ENCODE measurements at places on chromosomes 11 and 22.

DNA sequence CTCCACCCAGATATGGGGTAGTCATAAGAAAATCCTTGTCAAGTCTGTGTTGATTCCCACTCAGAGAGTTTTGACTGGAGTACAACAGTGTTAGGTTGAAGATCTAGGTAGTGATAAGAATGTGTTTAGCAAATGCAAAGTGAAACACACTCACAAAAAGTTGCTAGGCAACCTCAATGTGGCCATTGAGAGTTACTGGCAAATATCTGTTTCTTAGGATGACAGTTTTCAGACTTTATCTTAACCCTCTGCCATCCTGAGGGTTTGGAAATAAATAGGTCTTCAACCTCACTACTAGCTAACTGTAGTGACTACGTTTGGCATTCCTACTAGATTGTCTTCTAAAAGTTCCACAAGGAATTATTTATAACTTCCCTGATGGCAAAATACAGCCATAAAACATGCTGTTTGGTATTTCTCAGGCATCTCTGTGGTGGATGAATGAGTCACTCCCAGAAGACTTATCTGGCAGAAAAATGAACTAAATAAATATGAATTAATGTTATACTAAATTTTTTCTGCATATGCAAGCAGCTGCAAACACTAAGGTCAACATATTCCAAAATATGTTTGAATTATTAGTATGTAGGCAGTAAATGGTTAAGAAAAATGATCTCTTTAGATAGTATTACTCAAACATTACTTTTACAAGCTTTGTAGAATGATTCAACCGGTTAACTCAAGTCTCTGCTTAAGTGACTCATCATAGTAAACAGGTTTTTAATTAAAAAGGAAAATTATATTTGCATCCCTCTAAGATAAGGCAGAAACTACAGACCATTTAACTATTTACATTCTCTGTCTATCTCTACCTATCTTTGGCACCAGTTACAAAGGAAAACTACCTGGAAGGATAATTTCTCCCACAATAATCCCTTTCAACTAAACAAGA is 17.1 kb upstream of the SYTL2 start:
- DNase-seq = no peak

DNA sequence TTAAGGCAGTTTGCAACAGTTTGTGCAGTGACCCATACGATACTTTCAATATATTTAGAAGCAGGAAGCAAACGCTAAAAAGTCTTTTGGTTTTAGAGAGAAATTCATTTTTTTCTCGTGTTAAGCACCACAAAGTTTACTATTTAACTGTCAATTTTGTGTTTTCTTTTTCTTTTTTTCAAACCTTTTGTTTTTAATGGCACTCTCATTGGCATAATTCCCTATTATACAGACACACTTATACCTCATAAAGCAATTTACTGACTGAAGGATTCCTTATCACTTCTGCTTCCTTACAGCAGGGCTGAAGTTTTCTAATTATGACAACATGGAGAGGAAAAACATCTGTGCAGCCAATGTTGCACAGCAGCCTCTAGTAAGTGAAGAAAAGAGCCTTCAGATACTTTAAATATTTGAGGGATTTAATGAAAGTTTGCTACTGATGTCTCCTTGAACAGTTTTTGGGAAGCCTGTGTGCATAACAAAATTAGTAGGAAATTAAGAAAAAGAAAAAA is 2191.2 kb downstream of the LRRC4C start:
- DNase-seq = no peak

GRCh38 chr11:36023922-36024321 is 80.1 kb downstream of the LDLRAD3 start:
- no peak for DNase-seq

GRCh38 chr22:30792456-30792855 is 97.8 kb downstream of the OSBP2 start:
- DNase-seq = no peak

DNA sequence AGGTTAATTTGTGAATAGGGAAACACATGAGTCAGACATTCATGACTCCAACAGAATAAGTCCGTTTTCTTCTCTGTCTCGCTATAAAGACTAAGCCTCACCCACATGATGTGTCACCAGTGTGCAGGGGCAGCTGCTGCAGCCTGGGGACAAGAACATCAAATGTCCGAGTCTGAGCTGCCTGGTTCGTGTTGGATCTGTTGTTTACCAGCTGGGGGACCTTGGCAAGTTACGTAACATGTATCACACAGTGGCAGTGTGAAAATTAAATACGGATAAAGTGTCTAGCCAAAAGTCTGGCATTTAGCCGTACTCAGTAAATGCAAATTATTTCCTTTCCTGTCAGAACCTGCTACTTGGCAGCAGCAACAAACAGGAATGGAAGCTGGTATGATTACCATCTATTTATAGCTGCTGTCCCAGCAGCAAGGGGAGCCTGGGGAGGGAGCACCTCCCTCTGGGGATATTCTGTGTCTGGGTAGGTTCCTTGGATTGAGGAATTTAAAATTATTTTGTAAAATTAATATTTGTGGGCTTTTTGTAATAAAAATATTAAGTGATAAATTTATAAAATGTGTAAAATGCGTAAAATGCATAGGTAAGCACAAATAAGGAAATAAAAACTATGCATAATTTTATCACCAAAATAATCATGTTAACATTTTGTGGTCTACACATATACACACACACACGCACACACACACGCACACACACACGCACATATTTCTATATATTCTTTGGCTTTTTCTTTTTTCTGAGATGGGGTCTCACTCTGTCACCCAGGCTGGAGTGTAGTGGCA is 1.3 kb upstream of the CLDN25 start:
- DNase-seq = no peak

DNA sequence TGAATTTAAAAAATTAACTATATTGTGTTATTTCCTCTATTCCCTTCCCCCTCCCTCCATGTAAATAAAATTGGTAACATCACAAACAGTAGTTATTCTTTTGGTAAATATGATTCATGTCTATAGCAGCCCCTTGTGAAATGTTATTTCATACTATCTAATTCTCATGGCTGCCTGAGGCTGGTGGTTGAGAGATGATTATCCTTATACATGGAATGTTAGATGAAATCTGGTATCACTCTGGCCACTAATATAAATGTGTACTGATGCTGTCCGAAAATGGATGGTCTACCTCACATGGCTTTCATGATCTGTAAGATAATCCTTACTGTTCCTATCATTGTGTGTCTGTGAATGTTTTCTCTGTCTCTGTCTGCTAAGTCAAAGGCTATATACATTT is 25.0 kb upstream of the EXPH5 start:
- DNase-seq = no peak

- DNase-seq = no peak
These were observed 89.1 kb upstream of the FIBIN start for GRCh38 chr11:26904801-26905200.

- no peak for DNase-seq
These were observed 9.1 kb upstream of the CCDC179 start for GRCh38 chr11:22869325-22869724.

- DNase-seq = no peak
These were observed 3.6 kb upstream of the GAS2L1 start for GRCh38 chr22:29302681-29303465.

DNA sequence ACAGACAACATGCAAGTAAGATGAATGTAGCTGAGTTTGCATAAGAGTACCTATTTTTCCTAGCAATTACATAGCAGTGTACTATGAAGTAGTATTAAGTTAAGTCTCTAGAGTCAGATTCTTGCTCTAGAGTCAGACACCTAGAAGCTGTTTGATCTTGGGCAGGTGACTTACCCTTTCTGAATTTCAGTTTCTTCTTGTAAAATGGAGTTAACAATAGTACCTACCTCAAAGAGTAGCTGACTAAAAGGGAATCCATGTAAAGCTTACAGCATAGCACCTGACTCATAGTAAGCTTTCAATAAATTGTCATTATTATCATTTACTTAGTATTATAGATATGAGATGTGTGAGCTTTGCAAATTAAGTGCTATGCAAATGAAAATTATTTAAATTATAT is 47.8 kb upstream of the PTPRJ start:
- DNase-seq = peak; percentile 47

DNA sequence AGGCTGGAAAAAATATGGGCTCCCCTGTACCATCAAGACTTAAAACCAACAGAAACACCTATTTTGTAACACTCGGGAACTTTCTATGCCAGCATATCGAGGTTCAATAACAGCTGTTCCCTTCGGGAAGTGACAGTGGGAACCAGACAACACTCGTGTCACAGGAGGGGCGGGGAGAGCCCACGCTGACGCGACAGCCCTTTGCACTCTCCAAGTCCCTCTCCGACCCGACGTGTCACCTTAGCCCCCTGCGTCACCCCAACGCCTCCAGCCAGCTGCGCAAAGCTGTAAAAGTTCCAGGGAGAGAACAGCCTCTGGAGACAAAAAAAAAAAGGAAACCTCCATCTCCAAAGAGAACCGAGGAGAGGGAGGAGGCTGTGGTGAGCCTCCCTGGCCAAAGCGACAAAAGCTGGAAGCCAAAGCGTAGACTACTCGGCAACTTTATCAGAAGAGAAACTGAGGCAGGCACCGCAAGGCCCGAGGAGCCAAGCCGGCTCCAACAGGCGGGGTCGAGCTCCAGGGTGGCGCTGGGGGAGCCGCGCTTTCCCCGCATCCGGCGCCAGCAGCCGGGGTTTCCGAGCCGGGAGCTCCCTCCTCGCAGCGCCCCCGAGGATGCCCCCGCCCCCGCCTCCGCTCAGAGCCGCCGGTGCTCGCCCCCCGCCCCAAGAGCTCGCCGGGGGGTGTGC is 751 bp downstream of the ARFGAP3 start:
- DNase-seq = peak; percentile 57

GRCh38 chr22:35299217-35299672 is 449 bp upstream of the TOM1 start:
- DNase-seq = no peak

DNA sequence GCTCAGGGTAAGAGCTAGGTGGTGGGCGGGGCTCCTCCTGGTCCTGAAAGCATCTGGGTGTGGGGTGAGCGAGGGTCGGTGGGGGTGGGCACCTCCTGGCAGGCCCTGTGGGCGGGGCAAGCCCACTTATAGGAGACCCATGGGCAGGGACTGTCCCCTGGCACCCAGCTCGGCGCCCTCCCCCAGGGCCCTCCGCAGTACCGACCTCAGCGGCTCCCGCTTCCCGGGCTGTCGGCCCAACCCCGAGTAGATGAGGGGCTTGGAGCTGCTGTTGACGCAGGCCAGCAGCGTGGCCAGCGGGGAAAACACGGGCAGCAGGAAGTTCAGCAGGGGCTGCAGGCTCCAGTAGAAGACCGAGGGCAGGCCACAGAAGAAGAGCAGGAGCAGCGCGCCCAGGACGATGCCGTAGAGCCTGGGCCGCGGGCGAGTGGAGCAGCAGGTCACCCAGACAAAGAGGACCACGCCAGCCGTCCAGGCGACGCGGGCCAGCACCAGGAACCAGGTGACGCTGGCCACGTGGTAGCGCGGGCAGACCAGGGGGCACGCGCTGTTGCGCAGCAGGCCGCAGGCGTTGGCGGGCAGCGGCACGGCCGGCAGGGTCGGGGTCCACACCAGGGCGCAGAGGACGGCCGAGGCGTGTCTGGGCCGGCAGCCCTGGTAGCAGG is 663 bp downstream of the MRGPRG start:
- no peak for DNase-seq

- DNase-seq = no peak
These were observed 5.7 kb downstream of the DNAL4 start for GRCh38 chr22:38788021-38788816.

GRCh38 chr11:130858215-130858614 is 58.1 kb downstream of the SNX19 start:
- DNase-seq = no peak

DNA sequence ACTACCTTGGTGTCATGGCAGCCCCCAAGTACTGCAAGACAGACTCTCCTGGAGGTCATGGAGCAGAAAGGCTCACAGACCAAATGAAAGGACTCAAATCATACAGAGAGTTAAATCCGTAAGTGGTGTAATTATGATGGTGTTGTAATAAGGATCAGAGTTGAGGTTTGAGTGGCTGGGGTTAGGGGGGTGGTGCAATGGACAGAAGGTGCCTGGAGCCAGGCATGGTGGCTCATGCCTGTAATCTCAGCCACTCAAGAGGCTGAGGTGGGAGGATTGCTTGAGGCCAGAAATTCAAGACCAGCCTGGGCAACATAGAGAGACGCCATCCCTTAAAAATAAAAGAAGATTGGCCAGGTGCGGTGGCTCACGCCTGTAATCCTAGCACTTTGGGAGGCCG is 18.7 kb downstream of the ART5 start:
- DNase-seq = no peak

DNA sequence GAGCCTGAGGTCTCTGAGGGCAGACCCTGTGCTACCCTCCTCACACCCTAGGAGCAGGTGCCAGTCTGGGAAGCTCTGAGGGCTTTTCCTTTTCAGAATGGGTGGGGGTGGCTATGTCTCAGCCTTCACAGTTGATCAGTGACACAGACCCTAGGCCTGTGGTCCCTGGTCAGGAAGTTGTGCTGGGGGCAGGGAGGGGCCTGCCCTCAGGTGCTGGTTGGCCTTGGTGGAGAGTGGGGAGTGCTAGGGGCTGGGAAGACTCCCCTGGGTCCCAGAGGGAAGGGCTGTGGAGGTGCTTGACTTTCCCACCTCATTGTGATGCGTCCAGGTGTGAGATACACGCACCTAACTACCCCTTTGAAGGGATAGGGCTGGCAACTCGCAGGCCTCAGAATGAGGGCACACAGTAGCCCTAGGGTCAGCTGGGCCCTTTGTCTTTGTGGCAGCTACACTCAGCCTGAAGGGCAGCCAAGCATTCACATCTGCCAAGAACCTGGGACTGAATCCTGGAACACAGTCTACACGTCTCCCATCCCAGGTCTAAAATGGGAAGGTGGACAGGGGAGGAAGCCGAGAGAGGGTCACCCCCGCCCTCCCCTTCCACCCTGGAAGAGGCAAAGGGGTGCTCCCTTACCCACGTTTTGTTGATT is 31.2 kb upstream of the ATXN10 start:
- DNase-seq = no peak

All from GM06990 (cell line).